Fibroblast of upper back skin (primary cell): ENCODE measurements at places on chromosomes 6 and 20.

DNA sequence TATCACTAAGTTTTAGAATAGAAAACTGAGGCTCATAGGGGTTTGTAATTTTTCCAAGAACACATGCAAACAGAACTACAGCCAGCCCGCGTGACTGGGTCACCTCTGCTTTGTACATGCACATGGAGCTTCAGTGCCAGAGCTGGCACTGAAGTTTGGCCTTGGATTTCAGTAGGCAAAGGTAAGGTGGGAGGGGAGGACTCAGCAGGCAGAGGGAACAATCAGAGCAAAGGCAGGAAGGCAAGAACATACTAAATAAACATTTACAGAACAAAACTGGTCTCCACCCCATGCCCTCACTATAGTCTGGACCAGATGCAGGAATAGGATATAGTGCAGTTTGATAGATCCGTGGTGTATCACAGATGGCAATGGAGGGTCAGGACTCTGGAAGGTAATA, 13.6 kb upstream of the ABRACL start:
- no peak for DNase-seq

- DNase-seq: no peak
Observed at GRCh38 chr6:150032598-150032997, 7.3 kb upstream of the RAET1L start.

DNA sequence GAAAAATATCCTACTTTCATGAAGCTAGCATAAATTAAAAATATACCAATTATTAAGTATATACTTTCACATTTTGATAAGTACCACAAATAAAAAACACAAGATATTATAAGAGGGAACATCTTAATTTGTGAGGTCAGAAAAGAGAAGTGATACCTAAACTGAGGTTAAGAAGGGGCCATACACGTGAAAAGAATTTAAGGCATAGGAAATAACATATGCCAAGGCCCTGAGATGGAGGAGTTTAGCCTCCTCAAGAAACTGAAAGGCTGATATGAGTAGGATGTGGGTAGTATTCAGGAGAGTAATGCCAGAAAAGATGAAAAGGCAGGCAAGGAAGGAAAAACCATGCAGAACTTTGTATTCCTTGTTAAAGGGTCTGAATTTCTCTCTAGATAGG, 116.6 kb upstream of the HTR1E start:
- no peak for DNase-seq

DNA sequence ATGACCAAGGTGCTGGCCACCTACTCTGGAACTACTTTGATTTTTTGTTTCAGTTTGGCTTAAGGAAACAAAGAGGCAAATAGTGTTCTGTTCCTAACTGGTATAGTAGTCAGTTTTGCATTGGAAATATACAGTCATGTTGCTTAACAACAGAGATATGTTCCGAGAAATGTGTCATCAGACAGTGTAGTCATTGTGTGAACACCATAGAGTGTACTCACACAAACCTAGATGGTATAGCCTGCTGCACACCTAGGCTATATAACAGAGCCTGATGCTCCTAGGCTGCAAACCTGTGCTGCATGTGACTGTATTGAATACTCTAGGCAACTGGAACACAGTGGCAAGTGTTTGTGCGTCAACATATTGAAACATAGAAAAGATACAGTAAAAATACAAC, 80.4 kb downstream of the ARID1B start:
- peak; percentile 23 for DNase-seq

- DNase-seq: no peak
Observed at GRCh38 chr20:47988676-47989075, 203.4 kb upstream of the SULF2 start.

DNA sequence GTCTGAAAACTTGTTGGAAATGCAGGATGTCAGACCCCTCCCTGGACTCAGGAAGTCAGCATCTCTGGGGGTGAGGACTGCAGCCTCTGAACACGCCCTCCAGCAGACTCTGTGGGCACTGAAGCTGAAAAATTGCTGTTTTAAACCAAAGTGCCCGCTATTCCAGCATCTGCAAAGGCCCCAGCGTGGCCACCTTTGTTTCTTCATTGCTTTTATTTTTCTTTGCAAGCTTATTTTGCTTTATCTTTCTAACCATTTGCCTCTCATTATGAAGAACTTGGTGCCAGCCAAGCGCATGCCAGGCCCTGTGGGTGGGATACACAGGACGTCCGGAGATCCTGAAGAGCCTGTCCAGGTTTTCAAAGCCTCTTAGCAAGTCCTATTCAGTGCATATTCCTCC, 203.9 kb upstream of the CST7 start:
- DNase-seq: no peak

GRCh38 chr20:20447196-20447595, 79.3 kb downstream of the INSM1 start:
- DNase-seq: no peak

GRCh38 chr6:20952699-20953474, 418.6 kb downstream of the CDKAL1 start:
- peak; percentile 81 for DNase-seq

DNA sequence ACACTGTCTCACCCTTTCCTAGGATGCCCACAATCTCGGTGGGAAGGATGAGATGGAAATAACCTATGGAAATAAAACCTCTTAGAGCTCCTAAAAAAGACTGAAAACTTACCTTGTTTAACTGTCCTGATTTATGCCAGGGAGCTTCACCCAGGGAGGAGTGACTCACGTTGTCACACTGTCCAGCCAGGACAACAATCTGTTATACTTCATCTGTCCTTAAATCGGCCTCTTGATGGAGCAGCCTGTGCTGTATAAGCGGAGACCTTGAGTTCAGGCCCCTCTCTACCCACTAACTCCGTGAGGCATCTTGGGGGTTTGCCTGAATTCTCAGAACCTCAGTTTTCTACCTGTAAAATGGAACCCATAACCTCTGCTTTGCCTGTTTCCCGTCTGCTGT, 9.2 kb upstream of the KIAA1755 start:
- no peak for DNase-seq

- DNase-seq: peak; percentile 48
Observed at GRCh38 chr6:149049230-149049629, 268.3 kb upstream of the TAB2 start.

GRCh38 chr6:170030821-170031471, 259.9 kb downstream of the DLL1 start:
- DNase-seq: no peak

DNA sequence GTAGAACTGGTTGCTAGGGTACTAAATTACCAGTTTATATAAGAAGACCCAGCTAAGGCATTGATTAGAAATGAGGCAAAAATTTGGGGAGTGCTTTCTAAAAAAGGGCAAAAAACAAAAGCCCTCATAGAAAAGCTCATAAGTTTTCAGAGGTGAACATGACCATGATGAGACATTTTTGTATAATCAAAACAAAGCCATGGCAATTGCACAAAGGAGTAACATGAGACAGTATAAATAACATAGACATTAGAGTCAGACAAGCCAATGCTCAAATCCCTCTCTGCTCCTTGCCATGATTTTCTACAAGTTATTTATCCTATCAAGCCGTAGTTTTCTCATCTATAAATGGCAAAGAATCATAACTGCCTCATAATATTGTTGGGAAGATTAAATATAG, 112.2 kb upstream of the ADTRP start:
- DNase-seq: no peak

DNA sequence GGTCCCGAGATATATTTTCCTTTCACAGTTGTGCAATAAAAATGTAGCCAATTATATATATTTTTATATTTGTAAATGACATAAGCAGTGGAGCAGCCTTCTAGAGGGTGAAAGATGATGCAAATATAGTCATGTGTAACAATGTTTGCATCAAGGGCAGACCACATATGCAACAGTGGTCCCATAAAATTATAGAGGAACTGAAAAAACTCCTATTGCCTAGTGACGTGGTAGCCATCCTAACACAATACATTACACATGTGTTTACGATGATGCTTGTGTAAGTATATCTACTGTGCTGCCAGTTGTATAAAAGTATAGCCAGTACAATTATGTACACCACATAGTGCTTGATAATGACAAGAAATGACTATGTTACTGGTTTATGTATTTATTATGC, 162.8 kb downstream of the ZFAND3 start:
- DNase-seq: no peak

DNA sequence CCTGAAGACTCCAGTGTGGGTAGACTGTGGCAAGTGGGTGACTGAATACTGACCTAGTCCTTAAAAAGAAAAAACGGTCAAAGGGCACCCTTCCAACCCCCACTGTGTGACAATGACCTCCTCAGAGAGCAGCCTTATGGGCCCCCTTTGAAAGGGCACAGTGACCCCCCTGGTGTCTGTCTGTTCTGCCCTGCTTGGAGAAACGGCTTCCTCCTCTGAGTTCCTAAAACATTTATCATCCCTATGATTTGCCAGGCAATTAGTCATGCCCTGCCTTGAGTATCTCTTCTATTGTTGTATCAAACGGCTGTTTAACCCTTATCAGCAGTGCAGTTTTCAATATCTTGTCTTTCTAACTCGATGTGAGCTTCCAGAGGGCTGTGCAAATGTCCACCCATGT, 21.0 kb upstream of the STX16 start:
- peak; percentile 60 for DNase-seq

DNA sequence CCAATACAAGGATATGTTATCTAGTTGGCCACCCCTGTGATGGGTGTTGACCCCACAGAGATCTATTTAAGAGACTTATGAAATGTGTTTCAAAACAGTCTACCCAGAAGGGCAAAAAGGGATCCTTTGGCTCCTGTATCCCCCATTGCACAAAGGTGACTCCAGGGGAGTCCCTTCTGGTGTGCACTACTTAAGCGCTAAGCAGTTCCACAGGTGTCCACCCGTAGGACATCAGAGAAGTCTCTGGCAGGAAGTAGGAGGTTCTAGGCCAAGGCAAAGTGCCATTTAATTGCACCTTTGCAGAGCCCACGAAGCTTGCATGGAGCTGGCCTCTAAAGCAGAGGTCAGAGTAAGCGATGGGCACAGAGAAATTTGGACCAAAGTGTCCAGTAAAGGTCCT, 147.7 kb downstream of the MRPL14 start:
- no peak for DNase-seq

DNA sequence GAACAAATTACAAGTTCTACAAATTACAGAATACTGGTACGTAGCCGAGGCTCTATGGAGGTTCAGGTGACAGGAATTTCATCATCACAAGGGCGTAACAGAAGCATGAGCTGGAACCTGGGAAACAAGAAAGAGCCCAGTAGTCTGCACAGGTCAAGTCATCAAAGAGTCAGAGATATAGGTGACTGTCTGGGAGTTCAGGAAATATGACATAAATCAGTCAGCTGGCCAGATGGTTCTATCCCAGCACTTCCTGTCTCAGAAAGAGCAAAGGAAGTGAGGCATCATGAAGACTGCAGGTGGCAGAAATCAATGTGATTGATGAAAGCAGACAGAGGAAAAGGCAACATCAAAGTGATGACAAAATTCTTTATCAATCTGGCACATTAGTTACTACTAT, 23.3 kb downstream of the MYCT1 start:
- DNase-seq: peak; percentile 43

DNA sequence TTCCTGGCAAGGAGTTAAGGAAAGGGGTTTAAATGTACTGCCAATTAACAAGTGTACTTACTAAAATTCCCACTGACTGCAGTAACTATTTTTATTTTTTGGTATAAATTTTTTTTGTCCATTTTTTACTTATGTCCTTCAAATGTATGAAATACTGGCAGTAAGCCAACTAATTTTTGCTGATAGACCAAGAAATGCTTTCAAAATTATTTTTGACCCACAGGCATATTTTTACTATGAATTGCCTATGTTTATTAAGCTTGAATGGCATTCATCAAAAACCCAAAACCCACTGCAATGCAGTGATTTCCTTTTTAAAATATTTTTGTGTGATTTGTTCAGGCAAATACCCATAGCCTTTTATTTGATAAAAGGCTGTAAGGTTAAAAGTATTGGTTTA, 560.1 kb downstream of the UTRN start:
- peak; percentile 82 for DNase-seq

GRCh38 chr6:150878347-150879213, 13.1 kb downstream of the MTHFD1L start:
- DNase-seq: no peak

DNA sequence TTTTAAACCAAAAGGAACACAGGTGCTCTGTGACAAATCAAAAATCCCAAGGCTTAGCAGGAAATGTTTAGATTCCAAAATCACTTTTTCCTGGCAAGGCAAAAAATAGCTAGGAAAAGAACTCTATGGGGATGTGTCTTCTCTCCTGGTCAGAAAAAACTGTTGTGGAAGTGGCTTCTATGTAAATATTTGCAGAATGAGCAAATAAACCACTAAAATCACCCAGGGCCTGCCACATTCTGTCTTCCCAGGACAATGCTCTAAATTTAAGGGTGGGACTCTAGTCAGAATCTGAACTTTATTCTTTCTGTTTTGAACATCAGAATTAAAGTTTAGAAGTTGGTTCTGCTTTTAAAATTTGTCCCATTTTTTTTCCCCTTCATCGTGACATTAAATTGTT, 29.3 kb downstream of the GCM1 start:
- peak; percentile 3 for DNase-seq

GRCh38 chr6:114735025-114735735, 392.4 kb upstream of the HS3ST5 start:
- peak; percentile 56 for DNase-seq

DNA sequence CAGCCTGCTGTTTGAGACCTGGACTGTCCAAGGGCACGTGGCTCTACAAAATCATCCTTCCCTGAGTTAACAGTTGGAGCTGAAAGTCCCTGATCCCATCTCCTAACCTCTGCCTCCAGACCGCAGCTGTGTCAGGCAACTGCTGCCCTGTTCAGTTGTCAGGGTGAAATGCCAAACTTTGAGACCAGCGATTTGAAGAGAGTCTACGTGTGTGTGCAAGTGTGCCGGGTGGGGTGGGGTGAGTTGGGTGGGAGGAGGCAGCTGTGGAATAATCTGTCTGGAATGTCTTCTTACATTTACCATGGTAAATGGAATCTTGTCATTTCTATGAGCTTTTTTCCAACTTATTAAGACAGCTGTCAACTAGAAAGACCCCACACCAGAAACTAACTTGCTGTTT, 81.0 kb upstream of the FAM8A1 start:
- DNase-seq: peak; percentile 19

DNA sequence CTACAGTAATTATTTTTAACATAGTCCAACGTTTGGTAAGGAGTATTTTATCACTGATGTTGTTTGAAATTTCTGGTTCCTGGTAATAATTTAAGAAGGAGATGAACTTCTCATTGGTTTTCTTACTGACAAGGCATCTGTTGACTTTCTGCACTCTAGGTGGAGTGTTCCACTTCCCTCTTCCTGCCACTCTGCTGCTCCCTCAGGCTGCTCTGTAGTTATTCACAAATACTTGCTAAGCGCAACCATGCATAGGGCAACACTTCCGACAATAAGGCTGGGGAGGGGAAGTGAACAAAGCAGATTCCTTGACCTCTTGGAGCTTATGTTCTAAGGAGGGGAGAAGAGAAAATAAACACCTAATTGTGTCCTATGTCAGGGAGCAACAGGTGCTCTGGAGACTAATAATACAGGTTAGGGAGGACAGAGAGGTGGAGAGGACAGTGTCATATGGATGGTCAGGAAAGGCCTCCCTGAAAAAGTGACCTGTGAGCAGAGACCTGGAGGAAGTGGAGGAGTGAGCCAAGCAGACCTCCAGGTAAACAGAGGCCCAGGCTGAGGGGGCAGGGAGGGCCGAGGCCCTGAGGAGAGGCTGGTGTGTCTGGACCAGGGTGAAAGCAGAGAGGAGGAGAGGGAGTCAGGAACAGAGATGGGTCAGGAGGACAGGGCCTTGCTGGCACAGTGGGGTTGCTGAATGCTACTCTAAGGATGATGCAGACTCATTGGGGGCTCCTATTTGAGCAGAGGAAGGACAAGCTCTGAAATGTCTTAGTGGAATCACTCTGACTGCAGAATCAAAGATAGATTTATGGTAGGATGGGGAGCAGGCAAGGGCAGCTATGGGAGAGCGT, 134.8 kb upstream of the SLC24A3 start:
- no peak for DNase-seq

GRCh38 chr20:40049854-40050253, 639.2 kb downstream of the MAFB start:
- DNase-seq: no peak

- peak; percentile 33 for DNase-seq
Observed at GRCh38 chr6:88989215-88989614, 25.8 kb upstream of the RNGTT start.
